Stimulated activated CD8-positive, alpha-beta memory T cell treated with anti-CD3 and anti-CD28 coated beads, Interleukin-15, amount 100 ng/mL, for 24 hours (primary cell): ENCODE measurements at places on chromosomes 6 and 20.
A peak's percentile ranks its signal among the peaks of the same experiment; 100 is the strongest.

DNA sequence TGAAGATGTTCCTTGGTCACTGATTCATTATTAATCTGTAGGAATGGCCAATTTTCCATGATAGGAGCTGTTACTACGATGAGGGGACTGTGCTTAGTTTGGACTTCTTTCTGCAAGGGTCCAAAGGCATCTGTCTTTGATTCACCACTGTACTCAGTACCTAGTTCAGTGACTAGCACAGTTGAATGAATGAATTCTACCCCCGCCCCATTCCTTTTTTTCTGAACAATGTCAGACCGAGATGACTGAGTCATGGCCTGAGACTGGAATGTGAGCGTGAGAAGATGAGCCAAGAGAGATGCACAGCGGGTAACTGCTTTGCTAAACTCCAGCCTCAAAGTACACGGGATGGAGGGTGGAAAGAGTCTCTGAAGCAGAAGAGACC, 419 bp upstream of the SNHG17 start:
- no peak for DNase-seq

GRCh38 chr6:105793130-105793529, 293.0 kb upstream of the PRDM1 start:
- DNase-seq: no peak

GRCh38 chr20:35616465-35617396, 1.1 kb downstream of the SPAG4 start:
- no peak for DNase-seq

GRCh38 chr6:142331075-142331551, 29.3 kb downstream of the ADGRG6 start:
- DNase-seq: no peak

DNA sequence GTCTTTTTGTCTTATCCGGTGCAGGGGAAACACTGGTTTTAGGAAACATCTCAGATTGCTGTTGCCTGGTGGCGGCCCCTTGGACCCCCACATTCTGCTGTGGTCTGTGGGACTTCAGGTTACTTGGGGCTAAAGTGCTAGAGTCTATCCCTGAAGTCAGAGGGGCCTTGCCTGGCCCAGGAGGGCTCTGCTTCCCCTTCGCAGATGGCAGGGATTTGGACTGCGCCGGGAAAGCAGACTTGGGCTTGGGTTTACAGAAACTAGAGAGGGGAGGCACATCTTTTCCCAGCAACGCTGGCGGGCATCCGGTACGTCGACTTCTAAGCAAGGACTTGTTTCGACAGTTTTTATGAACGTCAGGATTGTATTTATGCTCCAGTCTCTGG, 17.5 kb downstream of the ZNF217 start:
- no peak for DNase-seq

- no peak for DNase-seq
These were observed 265.1 kb upstream of the CEP162 start for GRCh38 chr6:84492241-84493165.

DNA sequence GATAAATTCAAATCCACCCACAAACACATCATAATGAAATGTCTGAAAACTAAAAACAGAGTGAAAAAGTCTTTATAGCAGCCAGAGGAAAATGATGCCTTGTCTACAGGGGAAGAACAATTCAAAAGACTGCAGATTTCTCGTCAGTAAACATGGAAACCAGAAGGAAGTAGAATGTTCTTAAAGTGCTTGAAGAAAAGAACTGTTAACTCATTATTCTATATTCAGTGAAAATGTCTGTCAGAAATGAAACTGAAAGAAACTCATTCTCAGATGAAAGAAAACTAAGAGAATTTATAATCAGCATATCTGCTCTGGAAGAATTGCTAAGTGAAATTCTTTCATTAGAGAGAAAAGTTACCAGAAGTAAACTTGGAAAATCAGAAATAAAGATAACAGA, 416.1 kb downstream of the TBC1D32 start:
- no peak for DNase-seq

DNA sequence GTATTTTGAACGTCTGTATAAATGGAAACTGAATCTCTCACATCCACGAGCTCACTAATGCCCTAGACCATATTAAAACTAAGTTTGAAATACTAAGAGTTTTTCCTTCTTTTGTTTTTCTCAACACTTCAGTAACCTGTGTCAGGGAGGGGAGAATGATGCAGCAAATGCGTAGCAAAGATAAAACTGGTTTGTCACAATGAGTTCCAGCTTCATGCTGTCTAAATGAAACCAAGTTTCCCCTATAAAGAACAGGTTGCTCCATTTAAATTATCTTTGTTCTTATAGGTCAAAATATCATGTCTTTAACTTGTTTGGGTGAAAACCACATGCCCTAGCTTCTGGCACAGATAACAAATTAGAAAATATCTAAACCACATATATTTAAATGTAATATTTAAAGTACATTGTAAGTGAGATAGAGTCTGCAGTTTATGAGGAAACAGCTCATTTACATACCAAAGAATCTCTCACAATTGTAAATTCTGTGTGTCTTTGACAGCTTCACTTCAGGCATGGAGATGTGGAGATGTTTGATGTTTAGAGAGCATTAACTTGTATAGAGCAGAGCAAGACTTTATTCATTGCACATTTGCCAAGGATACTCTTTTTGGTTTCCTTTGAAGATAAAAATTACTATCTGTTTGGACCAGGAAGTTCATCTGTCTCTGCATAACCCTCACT, 7.3 kb downstream of the TRDN start:
- DNase-seq: no peak

GRCh38 chr6:154752022-154752421, 18.8 kb downstream of the SCAF8 start:
- no peak for DNase-seq

DNA sequence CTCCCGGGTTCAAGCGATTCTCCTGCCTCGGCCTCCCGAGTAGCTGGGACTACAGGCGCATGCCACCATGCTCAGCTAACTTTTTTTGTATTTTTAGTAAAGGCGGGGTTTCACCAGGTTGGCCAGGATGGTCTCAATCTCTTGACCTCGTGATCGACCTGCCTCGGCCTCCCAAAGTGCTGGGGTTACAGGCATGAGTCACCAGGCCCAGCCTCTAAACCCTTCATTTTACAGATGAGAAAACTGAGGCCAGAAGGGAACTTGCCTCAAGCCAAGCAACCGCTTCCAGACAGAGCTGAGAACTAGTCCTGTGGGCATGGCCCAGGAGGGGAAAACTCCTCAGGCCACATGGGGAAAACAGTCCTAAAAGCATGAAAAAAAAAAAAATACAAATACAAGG, 47.1 kb downstream of the ZMYND8 start:
- DNase-seq: no peak

- DNase-seq: no peak
These were observed 14.5 kb downstream of the COL9A3 start for GRCh38 chr20:62831361-62831788.

DNA sequence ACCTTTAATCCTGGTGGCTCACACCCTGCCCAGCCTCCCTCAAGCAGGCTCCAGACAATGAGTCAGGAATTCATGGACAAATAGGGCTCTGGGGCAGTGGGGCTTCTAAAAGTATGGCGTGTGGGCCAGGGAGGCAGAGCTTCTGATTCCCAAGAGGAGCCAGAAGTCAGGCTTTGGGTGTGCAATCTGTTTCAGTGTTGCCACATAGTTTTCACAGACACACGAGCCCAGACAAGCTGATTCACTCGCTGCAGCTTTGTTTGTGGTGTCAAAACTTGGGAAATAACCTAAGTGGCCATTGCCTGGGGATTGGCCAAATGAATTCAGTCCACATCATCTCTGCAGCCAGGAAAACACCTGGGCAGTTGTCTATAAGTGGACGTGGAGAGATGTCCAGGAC, 9.2 kb downstream of the PEDS1 start:
- no peak for DNase-seq

DNA sequence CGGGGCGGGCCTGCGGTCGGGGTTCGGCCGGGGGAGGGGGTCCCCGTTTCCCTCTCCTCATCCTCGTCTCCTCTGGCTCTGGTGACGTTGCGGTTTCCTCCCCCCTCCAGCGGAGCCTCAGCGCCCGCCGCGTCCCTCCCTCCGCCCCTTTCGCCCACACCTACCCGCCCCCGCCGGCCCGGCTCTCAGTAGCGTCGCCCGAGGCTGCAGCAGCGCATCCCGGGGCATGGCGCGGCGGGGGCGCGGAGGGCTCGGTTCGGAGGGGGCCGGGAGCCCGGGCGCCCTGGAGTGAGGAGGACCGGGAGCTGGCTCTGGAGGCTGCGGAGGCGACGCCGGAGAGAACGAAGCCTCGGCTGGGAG, at the start of gene DSE:
DSE (plus strand) TSS at position 188 of the 360 bp plus-strand sequence. CDS start 28,304 bp downstream, outside the sequence.
- peak; percentile 13 for DNase-seq

- DNase-seq: no peak
These were observed 190.1 kb downstream of the KCNQ5 start for GRCh38 chr6:72811971-72812421.

GRCh38 chr6:5866547-5867051, 140.1 kb downstream of the NRN1 start:
- DNase-seq: no peak

DNA sequence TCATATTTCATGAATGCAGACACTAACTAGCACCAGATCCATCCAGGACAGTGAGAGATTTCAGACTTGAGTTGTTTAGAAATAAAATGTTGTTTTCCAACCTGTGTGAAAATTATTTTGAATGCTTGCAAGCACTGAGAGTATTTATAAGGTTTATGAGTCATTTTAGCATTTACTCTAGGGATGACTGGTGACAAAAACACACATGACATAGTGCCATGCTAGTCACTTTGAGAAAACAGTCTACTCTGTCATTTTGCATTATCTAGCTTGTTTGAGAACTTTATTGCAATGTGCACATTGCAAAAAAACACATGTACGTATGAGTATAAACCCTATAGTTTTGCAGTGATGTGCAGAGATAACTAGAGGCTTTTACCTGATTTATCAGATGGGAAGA, 456.6 kb downstream of the LMBRD1 start:
- no peak for DNase-seq

- no peak for DNase-seq
These were observed 670.8 kb downstream of the KIF16B start for GRCh38 chr20:15902493-15902892.

GRCh38 chr20:44819936-44820335, 9.6 kb upstream of the RIMS4 start:
- DNase-seq: no peak

DNA sequence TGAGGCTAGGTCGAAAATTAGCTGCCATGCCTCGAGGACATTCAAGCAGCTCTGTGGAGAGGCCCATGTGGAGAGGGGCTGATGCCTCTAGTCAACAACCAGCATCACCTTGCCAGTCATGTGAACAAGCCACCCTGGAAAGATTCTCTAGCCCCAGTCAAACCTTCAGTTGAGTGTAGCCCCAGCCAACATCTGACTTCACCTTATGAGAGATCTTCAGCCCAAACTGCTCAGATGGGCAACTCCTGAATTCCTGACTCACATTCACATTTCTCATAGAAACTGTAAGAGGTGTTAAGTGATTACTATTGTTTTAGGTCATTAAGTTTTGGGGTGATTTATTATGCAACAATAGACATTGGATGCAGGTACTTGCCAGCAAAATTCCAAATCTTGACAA, 44.9 kb downstream of the GJA10 start:
- no peak for DNase-seq

DNA sequence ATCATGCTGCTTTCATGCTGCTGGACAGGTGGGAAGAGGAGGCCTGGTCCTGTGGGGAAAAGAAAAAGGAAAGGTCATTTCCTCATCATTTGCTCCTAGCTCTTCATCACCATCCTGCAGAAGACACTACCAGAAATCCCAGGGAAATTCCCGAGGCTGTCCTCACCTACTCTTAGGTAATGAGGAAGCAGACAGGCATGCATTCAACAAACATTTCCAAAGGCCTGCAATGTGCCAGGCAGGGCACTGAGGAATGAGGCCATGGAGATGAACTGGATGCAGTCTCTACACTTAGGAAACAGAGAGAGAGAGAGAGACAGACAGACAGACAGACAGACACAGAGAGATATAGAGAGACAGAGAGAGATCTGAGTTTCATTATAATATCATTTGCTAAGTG, 83.0 kb upstream of the MRPS10 start:
- DNase-seq: no peak

DNA sequence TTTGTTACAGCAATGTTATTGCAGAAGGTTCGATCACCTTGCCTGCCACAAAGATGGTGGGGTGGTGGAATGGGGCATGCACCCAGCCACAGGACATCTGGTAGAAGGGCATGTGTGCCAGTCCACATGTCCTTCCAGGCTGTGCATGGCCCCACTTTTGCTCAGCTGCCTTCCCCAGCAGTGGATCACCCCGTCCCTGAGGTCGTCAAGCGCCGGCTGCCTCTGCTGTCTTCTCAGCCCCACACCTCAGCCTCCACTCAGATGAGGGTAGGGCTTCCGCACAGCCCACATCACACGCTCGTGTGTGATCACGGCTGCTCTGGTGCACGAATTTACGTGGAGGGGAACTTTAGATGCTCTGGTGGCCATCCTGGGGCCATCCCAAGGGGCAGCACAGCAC, 109.5 kb upstream of the PMEPA1 start:
- DNase-seq: no peak

DNA sequence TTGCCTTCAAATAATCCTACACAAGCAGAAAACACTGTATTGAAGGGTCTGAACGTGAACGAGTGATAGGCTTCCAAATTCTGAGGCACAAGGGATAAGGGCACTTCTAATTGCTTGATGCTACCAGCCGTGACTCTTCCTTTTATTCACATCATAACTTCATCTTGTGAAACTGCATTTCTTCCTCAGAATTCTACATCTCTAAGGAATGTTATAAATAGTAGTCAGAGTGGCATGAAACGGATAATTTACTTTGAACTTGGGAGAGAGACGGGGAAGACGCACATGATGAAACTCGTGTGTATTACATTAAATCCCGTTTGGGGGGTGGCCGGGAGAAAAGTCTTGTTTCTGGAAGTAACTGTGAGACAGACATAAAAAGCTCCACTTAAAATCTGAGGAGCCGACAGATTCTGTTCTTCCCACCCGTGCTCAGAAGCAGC, 754 bp downstream of the HDDC2 start:
- DNase-seq: no peak

GRCh38 chr6:81969011-81969410, 216.5 kb upstream of the TENT5A start:
- DNase-seq: no peak

GRCh38 chr20:57911512-57912226, 201.9 kb upstream of the PMEPA1 start:
- DNase-seq: no peak

DNA sequence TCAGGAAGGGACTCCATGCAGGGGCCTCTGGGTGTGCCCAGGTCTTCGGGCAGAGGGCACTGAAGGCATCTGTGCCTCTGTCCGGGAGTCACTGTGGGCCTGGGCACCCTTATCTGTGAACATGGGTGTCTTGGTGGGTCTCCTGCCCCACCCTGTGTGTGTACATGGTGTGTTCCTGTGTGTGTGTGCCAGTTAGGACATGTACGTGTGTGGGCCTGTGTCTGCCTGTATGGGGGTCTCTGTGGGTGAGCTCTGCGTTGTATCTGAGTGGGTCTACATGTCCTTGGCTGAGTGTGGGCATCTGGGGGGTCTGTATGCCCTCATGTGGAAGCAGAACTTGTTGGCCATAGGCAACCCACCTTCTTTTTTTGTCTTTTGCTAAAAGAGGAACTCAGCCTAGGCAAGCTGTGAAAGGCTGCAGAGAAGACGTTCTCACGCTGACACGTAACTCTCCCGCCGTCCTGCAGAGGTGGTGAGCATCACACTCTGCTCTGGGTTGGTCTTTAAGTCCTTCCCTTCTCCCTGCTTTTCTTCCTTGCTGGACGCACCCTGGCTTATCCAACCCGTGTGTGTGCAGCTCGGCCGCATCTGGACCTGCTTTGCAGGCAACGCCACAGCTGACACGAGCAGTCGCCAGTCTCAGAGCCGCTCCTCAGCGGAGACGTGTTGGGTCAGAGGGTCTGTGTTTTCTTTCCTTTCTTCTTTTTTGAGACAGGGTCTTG, 532 bp upstream of the NPBWR2 start:
- no peak for DNase-seq

- no peak for DNase-seq
These were observed 195.6 kb downstream of the NFATC2 start for GRCh38 chr20:51346686-51347485.
